ENCODE measurements at places on chromosomes 7 and 10. TPM values are rescaled to one million over a fixed set of nuclear protein-coding genes. Genes with fewer than 3 reads are reported as not detected.

The LIPK gene
- total RNA-seq: not detected

The ANXA8L1 gene
- total RNA-seq: not detected

The LEP gene
- total RNA-seq: not detected

The CRTAC1 gene
- not detected for total RNA-seq

The GJD4 gene
- total RNA-seq: not detected

The SEMA3D gene
- total RNA-seq: not detected

The ANK3 gene
- 22.0 TPM for total RNA-seq

The DPYSL4 gene
- total RNA-seq: 6.5 TPM

GRCh38 chr7:153091477-153091876 lies 331.9 kb downstream of the ACTR3B start:
- DNase-seq: no peak

GRCh38 chr7:34011017-34011695 lies 105.8 kb downstream of the BMPER start:
- DNase-seq: no peak

GRCh38 chr7:151063212-151063561 lies 3.8 kb downstream of the SLC4A2 start:
- no peak for DNase-seq

- DNase-seq: no peak
Observed at GRCh38 chr10:23432166-23432565, 6.7 kb upstream of the OTUD1 start.

DNA sequence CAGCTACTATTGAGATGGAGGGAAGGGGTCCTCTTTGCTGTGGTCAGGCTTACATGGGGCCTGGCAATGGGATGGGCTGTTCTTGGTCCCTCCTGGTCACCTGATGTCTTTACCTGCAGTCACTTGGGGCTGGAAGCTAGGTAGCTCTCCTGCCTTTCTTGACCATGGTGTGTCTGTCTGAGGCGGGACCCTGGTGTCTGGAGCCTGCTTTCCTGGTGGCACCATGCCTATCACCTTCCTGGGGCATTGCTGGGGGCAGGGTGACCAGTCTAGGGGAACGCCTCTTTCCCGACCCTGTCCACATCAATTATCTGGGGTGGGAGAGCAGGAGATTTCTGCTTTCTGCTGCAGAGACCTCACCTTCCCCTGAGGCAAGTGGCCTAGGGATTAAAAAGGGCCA lies 55.6 kb downstream of the ARHGAP22 start:
- no peak for DNase-seq

GRCh38 chr7:1532456-1533254 lies 2.2 kb downstream of the MAFK start:
- no peak for DNase-seq

DNA sequence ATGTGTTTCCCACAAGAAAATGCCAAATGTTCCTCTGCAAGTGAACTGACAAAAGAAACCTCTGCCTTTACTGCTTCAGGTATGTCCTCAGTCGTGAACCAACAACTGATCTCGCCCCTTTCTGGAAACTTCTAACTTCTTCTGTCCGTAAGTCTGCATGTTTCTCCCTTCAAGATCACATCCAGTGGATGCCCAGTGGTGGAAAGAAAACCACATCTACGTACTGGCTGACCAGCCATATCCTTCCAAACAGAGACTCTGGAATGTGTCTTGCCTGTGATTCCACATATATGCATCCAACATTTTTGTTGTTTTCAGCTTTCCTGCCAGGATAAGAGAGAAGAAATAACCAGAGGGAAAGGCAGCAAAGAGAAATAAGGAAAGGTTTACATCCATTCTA lies 152.7 kb downstream of the GLI3 start:
- DNase-seq: no peak

- no peak for DNase-seq
Observed at GRCh38 chr7:69684369-69685292, 86.4 kb downstream of the AUTS2 start.

DNA sequence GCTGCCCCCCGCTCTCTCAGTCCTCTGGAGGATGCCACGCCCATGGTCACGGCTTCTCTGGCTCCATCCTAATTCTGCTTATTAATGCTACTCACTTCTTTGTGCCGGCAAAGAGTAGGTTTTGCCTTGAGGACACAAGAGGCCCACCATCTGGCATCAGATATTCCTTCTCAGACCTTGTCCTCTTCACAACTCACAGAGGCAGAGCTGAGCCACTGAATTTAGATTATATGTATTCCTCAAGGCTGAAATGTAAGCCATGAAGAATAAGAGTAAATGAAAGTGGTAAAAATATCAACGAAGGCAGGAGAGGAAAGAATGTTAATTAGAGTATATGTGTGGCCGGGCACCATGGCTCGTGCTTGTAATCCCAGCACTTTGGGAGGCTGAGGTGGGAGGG lies 6.5 kb downstream of the RBP4 start:
- DNase-seq: no peak

DNA sequence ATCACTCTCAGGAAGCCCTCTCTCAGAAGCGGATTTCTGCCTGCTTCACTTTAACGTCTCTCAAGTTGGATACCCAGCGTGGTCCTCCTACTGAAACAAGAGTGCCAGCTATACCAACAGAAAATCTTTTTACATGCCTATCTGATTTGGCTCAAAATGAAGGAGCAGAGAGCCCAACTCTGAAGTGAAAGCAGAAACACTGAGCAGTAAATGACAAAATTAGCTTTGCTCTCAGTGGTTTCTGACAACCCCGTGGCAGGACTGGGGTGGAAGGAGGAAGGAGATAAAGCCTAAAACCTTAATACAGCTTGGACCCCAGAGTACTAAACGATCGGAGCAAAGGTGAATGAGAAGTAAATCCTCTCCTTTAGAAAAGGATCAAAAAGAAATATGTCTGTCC lies 25.1 kb upstream of the GPR37 start:
- DNase-seq: no peak

GRCh38 chr7:131431289-131431688 lies 103.6 kb downstream of the MKLN1 start:
- no peak for DNase-seq

DNA sequence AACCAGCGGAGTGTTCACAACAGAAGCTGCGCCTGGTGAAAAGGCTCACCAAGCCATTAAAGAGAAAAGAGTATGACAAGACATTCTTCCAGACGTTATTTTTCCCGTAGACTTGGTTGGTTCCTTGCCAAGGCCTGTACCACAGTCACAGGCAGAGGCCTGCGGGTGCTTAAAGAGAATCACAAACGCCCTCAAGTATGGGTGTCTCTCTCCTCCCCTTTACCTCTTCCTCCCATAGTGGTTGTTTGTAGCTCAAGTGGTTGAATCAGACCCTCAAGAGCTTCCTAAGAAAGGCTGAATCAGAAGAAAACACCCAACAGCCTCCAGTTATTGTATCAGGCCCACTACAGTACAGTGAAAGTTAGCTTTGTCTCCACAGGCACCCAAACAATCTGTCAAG lies 169.0 kb downstream of the CREB5 start:
- no peak for DNase-seq

GRCh38 chr7:30206491-30206890 lies 71.7 kb downstream of the MTURN start:
- no peak for DNase-seq

GRCh38 chr10:21490028-21490710 lies 35.3 kb downstream of the SKIDA1 start:
- DNase-seq: no peak

DNA sequence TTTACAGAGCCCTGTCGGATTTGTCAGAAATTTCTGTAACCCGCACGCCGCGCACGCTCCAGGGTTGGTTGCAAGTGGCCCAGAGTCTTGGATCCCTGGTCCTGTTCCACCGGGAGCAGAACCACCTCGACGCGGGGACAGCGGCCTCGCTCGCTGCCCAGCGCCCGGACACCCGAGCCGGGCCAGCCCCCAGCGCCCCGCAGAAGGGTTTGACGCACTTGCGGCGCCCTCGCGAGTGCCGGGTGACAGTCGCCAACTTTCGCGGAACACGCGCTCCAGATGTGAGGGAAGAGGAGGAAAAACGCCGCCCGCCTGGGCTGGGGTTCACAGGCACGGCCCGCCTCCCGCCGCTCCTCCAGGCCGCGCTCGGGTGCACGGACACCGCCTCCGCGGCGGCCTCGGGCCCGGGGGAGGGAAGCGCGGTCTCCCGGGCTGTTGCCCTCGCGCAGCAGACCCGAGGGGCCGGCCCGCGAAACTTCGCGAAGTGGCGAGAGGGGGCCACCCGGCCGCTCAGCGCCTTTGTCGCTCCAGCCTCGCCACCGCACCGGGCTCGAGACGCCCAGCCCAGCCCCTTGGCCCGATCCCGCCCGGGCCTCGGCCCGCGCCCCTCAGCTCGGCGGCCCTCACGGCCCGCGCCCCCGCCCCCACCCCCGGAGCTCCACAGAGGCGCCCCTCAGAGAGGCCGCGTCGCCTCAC lies 514 bp downstream of the RNF216 start:
- no peak for DNase-seq

- no peak for DNase-seq
Observed at GRCh38 chr10:22681301-22681700, 33.1 kb downstream of the PIP4K2A start.

GRCh38 chr10:34046506-34047034 lies 712.1 kb upstream of the NRP1 start:
- no peak for DNase-seq

GRCh38 chr10:30215141-30215540 lies 133.9 kb downstream of the MTPAP start:
- no peak for DNase-seq

DNA sequence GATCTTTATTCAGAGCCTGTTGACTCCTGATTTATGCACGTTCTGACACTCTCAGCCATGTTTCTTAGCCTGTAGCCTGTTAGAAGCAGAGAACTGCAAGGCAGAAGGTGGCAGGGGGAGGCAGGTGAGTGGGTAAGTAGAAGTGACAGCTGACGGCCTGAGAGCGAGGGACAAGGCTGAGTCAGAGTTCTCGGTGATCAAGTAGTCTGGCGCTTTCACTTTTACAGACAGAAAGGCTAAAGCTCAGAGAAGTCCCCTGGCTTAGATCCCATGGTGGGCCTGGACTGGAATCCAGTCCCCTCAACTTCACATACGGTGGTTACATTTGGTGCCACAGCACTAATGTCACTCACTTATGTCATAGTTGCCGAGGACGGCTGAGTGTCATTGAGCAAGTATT lies 139.0 kb downstream of the TACC2 start:
- DNase-seq: no peak

GRCh38 chr7:77327067-77327931 lies 88.8 kb downstream of the GSAP start:
- DNase-seq: no peak

DNA sequence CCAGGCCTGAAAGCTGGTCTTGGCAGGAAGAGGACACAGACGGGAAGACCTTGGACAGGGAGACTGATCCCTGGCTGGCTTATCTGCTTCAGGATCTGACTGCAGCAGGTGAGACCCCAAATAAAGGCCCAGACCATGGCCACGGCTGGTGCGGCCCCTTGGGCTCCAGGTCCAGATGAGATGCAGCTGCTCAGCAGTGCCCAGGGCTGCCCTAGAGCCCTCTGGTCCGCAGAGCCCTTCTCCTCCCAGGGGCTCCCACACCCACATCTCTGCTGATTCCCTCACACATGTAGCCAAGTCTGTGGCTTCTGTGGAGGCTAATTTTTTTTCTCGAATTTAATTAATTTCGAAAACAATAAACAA lies 46.3 kb downstream of the VIPR2 start:
- no peak for DNase-seq

DNA sequence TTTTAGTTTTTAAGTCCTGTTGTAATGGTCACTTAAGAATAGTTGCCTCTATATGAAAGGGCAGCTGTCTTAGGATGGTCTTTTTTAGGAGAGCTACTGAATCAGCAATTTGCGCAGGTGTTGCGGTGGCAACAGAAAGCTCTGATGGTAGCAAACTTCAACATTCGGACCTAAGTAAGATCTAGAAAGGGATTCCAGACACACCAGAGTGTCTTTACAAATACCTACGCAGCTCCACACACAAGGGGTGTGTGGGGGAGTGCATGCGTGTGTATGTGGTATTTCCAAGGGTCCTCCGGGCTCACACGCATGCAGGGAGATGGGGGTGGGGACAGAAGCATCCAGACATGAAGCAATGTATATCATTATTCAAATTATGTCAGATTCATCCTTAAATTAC lies 438.6 kb upstream of the MGMT start:
- no peak for DNase-seq

DNA sequence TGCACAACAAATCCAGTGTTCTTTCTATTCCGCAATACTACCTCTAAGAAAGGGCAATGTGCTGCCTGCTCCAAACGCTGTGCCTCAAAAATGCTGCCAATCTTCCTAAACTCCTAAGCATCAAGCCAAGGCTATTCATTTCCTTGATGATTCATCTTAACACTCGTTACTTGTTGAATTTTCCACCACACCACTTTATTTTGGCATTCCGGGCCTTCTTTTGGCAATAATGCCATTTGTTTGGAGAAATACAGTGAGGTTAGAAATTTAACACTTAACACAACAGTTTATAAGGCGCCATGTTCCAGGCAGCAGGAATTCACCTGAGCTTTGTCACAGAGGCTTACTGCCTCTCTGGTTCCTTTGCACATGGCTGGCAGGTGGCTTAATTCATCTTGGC lies 82.6 kb upstream of the ABCB5 start:
- no peak for DNase-seq

- no peak for DNase-seq
Observed at GRCh38 chr7:128767475-128768110, 8.0 kb downstream of the OPN1SW start.

- no peak for DNase-seq
Observed at GRCh38 chr7:124680304-124680703, 85.3 kb downstream of the GPR37 start.

GRCh38 chr7:3270362-3270761 lies 30.7 kb upstream of the SDK1 start:
- DNase-seq: no peak

DNA sequence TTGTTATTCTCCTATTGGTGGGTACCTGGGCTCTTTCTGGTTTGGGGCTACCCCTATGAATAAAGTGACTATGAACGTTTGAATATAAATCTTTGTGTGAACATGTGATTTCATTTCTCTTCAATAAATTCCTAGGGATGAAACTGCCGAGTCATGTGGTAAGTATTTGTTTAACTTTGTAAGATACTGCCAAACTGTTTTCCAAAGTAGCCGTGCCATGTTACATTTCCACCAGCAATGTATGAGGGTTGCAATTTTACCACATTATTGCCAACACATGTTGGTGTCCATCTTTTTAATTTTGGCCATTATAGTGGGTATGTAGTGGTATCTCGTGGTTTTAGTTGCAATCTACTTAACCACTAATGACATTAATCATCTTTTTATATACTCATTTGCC lies 94.7 kb downstream of the ZNRF2 start:
- DNase-seq: no peak

DNA sequence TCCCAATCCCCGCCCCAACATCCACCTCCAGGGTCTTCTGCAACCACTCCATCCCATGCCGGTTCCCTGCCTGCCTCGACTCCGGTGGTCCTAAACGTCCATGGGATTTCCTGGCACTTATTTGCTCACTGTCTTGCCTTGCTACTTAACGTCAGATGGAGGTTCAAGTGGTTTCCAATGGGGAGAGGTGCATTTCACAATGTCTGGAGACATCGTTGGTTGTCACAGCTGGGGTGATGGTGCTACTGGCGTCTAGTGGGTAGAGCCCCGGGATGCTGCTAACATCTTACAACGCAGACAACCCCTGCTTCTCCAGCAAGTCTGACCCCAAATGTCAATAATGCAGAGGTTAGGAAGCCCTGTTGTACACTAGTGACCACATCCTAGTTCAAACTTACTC lies 82.9 kb upstream of the ANLN start:
- no peak for DNase-seq
